Right renal pelvis (tissue), 4 donors: ENCODE measurements at places on chromosomes 2 and 18.

DNA sequence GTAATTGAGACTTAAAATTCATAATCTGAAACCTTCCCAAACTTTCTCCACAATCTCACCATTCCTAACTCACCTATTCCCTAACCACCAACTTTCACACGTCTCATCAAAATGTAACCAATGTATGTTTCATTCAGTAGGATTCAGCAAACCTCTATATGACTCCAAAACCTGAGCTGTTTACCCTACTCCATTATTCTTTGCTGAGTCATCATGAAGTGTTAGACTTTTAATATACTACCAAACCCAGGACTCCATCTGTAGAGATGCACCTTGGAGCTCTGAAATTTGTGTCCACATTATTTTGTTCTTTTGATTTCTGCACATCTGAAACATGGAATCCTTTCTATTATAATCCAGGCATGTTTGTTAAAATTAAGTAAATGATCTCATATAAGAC lies 727.0 kb upstream of the PIK3C3 start:
- DNase-seq, result no peak

- DNase-seq, result no peak
These were observed 130.4 kb upstream of the PELI1 start for GRCh38 chr2:64274399-64275173.

GRCh38 chr2:167988296-167988695 lies 259.1 kb downstream of the STK39 start:
- no peak for DNase-seq

DNA sequence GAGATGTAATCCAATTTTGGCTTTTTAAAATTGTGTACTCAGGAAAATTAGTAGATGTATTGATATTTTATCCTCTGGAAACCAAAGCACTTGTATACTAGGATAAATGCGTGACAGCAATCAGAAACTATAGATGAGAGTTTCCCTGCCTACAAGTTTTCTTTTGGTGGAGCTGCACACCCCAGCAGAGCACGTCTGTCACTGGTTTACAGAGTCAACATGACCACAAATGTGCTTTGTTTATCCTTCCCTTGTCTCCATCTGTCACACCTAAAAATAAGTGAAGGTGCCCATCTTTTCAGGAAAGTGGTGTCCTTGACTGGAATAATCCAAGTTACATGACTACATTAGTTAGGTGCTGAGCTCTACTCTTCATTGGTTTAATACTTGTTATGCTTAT lies 210.4 kb upstream of the DSEL start:
- no peak for DNase-seq

DNA sequence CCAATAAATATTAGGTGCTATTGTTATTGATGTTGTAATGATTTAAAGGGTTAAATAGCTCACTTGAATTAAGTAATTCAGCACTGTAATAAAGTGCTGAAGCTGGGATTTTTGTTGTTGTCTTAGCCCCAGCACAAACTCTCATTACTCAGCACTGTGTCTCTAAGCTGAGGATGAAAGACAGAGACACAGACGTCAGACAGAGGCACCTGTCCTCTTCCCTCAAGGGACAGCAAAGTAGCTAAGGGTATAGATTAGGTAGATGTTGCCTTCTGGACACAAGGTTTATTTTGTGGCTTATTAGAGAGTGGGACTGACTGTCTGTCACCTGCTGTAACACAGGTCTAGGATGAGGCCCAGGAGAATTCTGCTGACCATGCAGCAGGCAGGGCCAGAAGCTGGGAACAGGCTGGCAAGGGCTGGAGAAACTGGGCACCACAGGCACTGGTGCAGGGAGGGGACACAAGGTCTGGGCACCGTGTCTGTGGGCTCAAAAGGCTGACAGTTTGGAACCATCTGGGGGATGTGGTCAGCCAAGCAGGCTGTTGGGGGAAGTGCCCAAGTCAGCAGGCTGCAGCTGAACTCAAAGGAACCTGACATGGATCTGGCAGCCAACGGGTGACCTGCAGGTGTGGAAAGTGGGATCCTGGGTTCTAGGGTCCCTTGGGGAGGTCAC lies 20.0 kb upstream of the PTPN4 start:
- DNase-seq, result no peak

GRCh38 chr2:124542932-124543640 lies 518.0 kb downstream of the CNTNAP5 start:
- no peak for DNase-seq
